CD4-positive, alpha-beta T cell treated with Interleukin-21 for 1 hour (primary cell): ENCODE measurements at places on chromosomes 1 and 21.

DNA sequence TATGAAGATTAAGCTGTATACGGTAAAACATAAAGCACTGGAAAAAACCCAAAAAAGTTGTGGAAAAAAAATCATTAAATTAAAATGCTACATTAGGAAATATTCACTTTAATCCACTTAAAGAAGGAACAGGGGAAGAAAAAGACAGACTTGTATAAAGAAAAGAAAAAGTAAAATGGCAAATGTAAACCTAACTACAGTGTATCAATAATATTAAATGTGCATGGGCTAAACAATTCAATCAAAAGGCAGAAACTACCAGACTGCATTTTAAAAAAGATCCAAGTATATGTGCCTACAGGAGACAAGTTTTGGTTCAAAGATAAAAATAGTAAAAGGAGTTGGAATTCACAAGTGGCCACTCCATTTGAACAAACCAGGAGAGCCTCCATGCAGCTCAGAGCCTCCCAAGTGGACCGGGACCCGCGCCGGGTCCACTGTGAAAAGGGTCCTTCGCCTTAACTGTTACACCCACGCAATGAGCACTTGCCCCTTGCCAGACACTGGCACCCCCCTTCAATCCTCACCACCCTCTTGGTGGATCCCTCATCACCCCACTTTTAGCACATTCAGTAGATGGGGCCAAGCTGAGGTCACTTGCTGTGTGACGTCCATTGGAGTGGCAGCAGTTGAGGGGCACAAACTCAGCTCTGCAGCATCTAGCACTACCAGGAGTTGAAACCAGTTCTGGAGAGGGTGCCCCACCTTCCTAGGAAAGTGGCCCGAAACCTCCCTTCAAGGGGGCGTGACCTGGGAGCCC lies 898 bp downstream of the C1orf174 start:
- no peak for DNase-seq

- DNase-seq = no peak
Observed at GRCh38 chr1:196466654-196467053, 141.6 kb downstream of the KCNT2 start.

DNA sequence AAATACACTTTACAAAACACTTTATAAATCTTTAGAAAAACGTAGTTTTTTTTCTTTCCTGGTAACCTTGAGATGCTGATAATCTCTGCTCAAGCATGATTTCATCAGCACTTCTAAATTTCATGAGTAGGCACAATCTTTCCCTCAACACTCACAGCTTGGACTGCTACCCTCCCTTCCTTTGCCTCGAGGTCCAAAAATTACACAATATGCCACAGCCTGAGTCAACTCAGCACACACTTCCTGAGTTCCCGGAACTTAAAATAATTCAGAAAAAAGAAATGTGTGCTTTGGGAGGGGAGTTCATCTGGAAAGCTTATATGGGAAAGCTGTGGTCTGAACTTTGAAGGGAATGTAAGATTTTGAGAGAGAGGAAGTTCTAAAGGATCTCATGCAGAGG lies 5.9 kb downstream of the CLCA2 start:
- DNase-seq = no peak

- no peak for DNase-seq
Observed at GRCh38 chr1:101080859-101081258, 55.3 kb upstream of the DPH5 start.

GRCh38 chr1:198151688-198152087 lies 5.1 kb upstream of the NEK7 start:
- no peak for DNase-seq

- DNase-seq = no peak
Observed at GRCh38 chr1:164846731-164847691, 288.0 kb downstream of the PBX1 start.

DNA sequence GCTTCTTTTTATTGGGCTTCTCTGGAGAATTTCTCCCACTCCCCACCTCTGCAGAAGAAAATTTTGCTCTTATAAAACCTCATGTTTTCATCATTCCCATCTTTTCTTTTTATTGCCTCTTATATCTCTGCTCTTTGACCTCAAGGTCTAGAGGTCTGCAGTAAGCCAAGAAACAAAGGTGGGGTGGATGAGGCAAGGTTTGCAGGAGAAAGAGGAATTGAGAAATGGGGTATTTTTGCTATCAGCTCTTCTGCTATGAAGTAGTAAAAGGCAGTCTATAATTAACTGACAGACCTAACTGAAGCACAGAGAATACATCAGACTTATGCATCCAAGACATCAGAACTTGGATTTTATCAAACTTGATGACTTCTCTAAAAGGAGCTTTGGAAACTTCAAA lies 22.9 kb downstream of the SYT11 start:
- DNase-seq = no peak

DNA sequence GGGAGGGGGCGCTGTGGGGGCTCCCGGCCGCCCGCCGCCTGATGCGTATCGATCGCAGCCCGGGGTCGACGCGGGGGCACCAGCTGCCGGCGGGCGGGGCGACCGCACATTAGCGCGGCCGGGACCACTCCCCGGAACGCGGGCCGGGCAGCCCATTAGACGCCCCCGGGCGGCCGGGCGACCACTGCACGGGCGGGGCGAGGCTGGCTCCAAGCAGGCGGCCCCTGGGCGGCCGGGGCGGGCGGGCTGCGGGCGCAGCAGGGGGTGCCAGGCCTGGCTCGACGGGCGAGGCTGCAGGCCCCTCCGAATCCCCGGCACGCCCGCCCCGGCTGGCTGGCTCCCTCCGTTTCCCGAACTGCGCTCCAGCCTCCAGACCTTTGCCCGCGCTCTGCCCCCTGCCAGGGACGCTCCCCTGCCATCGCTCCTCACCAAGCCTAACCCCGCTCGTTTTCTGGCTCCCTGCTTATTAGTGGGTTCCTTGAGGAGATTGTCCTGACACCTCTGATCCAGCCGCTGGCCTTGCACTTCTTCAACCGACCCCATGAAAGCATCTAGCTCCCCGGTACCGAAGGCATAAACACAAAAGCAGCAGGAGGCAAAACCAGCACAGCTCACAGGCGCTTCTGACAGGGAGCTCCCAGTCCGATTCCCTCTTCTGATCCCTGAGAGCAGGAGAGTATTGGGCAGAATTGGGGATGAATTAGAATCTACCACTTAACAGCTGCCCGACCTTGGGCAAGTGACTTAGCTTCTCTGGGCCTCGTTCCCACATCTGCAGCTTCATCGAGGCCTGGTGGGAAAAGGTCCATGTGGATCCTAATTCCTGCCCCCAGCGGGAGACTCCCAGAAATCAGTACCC lies 92.6 kb upstream of the CASZ1 start:
- no peak for DNase-seq

DNA sequence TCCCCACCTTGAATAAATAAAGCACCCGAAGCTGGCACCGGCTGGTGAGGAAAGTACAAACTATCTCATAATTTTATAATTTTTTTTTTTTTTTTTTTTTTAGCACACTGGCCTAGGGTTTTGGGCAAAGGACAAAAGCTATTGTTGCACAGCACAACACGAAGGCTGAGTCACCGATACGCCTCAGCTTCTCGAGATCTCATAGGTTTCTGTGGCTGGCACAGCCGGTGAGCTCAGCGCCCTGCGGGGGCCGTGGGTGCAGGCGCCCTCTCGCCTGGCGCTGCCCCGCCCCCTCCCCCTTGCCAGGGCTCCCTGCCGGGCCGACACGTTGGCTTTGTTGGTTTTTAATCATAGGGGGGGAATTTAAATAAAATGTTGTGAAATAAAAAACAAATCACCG lies 17.2 kb downstream of the CASZ1 start:
- DNase-seq = no peak

- no peak for DNase-seq
Observed at GRCh38 chr1:61207416-61207815, 125.1 kb downstream of the NFIA start.

- DNase-seq = no peak
Observed at GRCh38 chr1:211099393-211099792, 34.6 kb downstream of the KCNH1 start.

- DNase-seq = no peak
Observed at GRCh38 chr21:14741256-14741655, 195.1 kb upstream of the SAMSN1 start.

- DNase-seq = no peak
Observed at GRCh38 chr1:112997781-112998180, 41.8 kb upstream of the SLC16A1 start.

- no peak for DNase-seq
Observed at GRCh38 chr1:211685823-211686222, 10.4 kb upstream of the NEK2 start.

GRCh38 chr1:15574741-15575140 lies 10.1 kb downstream of the AGMAT start:
- DNase-seq = no peak

DNA sequence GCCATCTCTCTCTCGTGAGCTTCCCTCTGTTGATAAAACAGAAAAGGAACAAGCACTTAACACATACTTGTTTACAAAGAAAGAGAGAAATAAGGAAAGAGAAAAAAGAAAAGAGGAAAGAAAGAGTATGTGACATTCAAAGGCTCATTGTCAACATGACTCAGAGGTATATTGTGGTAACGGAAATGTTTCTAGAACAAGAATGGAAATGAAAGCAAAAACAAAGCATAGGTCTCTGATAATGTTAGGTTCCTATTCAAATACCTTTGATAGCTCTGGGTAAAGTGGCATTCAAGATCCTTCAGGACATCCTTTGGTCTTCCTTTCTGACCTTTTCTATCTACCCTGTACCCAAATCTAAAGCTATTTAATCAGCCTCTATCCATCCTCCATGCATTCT lies 67.4 kb upstream of the DMRTA2 start:
- DNase-seq = no peak

GRCh38 chr21:42815217-42815616 lies 64.1 kb downstream of the WDR4 start:
- DNase-seq = no peak

DNA sequence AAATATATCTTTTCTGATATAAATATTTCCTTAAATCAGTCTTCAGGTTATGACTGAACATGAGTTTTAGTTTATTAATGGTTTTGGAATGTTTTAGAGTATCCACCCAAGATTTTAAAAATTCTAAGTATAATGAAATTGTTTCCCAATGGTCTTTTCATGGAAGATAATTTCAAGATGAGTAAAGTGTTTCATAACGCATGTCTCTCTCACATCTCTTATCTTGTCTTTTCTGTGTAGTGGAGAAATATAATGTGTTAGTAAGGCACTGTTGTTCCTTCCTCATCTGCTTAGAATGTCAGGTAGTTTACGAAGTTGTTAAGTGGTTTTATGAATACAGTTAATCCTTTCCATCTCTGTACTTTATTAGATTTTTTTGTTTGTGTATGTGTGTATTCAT lies 49.6 kb downstream of the PLA2G4A start:
- no peak for DNase-seq

GRCh38 chr1:116725798-116726197 lies 28.4 kb upstream of the CD2 start:
- no peak for DNase-seq

GRCh38 chr1:184014271-184014670 lies 23.3 kb downstream of the COLGALT2 start:
- DNase-seq = no peak

GRCh38 chr1:206508956-206509355 lies 1.6 kb downstream of the RASSF5 start:
- DNase-seq = no peak

GRCh38 chr1:1307261-1307922 lies 338 bp downstream of the ACAP3 start:
- no peak for DNase-seq

DNA sequence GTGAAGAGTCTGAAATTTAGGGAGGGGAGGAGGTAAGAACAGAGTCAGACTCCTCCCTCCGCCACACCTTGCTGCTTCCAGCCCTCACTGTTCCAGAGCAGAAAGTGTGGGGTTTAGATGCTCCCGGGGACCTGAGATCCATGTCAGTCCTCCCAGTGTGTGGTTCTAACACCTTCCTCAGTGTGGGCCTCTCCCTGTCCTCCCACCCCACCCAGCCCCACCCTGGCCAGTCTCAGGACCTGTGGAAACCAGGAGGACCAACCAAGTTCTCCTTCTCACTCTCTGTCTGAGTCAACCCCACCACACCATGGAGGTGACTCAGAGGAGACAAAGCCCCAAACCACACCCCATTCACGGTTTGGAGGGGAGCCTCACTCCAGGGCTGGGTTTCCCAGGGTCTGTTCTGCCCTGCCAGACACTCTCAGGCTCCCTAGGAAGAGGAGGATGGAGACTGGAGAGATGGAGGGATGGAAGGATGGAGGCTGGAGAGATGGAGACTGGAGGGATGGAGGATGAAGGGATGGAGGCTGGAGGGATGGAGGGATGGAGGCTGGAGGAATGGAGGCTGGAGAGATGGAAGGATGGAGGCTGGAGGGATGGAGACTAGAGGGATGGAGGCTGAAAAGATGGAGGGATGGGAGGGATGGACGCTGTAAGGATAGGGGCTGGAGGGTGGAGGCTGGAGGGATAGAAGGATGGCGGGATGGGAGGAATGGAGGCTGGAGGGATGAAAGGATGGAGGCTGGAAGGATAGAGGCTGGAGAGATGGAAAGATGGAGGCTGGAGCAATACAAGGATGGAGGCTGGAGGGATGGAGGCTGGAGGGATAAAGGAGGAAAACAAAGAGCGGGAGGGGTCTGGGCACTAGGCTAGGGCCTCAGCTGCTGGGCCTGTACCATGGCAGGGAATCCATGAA lies 100.9 kb upstream of the RUNX3 start:
- DNase-seq = peak; percentile 74

- DNase-seq = no peak
Observed at GRCh38 chr21:20998456-20998789, 214 bp downstream of the NCAM2 start.

GRCh38 chr21:46213620-46214286 lies 14.8 kb downstream of the LSS start:
- no peak for DNase-seq

GRCh38 chr1:226051365-226051764 lies 11.2 kb upstream of the H3-3A start:
- DNase-seq = no peak

DNA sequence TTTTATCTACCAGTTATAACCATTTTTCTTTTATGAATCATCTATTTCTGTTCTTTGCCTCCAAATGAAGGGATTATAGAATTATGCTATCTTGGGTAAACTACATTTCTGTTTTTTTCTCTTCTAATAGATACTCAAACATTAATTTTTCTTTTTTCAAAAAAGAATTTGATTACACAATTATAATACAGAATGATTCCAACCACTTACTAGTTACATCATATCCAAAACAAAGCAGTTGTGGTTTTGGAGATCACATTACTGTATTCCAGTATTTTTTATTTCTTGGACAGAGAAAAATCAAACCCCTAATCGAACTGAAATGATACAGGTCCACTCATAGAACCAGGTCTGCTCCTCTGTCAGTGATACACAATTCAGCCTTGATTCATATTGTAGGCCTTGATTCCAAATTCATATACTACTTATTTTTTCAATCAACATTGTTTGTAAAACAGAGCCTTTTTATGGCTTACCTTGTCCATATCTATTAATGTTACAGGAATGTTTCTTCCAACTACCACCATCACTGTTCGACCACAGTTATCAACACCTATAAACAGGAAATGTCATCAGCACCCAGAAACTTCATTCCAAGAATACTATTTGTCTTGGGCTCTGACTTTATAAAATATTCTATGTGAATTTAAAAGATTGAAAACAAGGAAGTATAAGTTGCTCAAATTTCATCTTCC lies 43.2 kb downstream of the GDAP2 start:
- no peak for DNase-seq
